Activated CD4-positive, alpha-beta T cell treated with anti-CD3 and anti-CD28 coated beads, Interleukin-10, Interleukin-2, amounts not matched to agents 100 ng/mL and 50 ng/mL, durations not matched to agents 16 hours and 8 hours (primary cell): ENCODE measurements at places on chromosomes 12 and 14.

DNA sequence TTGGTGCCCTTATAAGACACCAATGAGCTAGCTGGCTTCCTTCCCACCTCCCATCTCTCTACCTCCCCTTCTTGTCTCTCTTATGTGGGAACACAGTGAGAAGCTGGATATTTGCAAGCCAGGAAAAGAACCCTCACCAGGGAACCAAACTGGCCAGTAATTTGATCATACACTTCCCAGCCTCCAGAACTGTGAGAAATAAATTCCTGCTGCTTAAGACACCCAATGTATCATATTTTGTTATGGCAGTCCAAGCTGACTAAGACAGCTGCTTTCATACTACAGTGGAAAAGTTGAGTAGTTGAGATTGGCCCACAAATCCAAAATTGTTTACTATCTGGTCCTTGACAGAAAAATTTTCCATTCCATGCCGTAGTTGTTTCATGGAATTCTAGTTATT, 269.0 kb downstream of the KCNH5 start:
- DNase-seq, result no peak

GRCh38 chr12:6238875-6239274, 38.7 kb downstream of the CD9 start:
- no peak for DNase-seq

- no peak for DNase-seq
Observed at GRCh38 chr12:67802731-67803130, 154.2 kb downstream of the DYRK2 start.

- DNase-seq, result no peak
Observed at GRCh38 chr14:95136631-95137030, 20.7 kb downstream of the DICER1 start.

DNA sequence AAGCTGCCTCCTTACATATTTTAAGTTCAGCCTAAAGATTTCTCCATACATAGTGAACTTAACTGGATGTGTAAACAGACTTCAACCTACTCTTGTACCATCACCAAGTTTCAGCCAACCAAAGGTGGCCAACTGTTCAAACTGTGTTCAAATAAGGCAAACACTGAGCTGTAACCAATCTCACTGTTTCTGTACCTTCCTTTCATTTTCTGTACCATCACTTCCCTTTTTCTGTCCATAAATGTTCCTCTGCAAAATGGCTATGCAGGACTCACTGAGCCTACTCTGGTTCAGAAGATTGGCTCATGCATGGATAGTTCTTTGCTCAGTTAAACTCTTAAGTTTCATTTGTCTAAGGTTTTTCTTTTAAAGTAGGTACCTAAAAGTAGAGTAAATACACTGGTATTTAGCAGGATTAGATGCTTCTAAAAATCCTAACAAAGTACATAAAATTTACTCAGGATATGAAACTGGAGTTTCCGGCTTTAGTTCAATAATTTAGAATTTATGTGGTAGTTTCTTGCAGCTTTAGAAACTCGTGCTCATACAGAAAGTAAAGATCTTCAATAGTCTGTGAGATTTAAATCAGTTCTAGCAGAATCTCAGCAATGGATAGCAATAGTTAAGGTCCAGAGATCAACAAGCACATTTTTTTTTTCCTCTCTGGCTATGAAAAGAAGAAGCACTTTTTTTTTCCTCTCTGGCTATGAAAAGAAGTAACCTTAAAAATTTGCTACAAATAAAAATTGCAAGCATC, 282.0 kb upstream of the PPFIA2 start:
- DNase-seq, result no peak

- no peak for DNase-seq
Observed at GRCh38 chr12:62832558-62832957, 102.4 kb downstream of the PPM1H start.

DNA sequence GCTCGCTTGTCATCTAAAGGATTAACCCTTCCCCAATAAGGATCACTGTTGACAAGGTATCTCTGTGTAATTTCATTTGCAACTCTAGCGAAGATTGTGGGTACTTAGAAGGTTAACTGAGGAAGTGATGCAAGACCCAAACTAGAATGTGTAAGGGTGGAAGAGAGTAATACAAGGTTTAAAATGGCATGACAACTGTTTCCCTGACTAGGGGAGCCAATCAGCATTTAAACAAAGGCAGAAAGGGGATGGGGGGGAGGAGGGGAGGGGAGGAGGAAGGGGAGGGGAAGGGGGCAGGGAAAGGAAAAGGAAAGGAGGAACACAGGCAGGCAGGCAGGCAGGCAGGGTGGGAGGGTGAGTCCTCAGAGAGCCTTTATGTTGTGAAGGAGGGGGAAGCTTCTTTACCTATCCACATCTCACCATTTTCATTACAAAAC, 31.1 kb downstream of the NRDE2 start:
- DNase-seq, result no peak

DNA sequence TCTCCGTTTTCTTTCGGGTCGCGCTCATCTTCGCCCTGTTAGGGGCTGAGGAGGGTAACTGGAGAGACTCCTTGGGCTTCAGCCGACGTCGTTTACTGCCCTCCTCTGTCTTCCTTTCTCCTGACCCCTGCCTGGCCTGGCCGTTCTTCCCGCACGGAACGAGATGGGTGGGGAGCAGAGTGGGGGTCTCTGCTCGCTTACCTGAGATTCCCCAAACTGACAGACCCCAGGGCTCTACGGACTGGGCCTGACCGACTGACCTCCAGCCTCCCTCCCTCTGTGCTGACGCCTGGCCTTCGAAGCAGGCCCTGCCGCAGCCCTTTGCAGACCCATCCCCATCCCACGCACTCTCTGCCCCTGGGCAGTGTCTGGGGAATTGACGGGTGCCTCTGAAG, 439 bp downstream of the GOLGA5 start:
- DNase-seq, result no peak

- no peak for DNase-seq
Observed at GRCh38 chr14:102726191-102726949, 50.9 kb upstream of the TRAF3 start.

- DNase-seq, result no peak
Observed at GRCh38 chr12:66289485-66289884, 12.8 kb upstream of the HELB start.

- no peak for DNase-seq
Observed at GRCh38 chr14:92644171-92644969, 104.1 kb downstream of the LGMN start.

DNA sequence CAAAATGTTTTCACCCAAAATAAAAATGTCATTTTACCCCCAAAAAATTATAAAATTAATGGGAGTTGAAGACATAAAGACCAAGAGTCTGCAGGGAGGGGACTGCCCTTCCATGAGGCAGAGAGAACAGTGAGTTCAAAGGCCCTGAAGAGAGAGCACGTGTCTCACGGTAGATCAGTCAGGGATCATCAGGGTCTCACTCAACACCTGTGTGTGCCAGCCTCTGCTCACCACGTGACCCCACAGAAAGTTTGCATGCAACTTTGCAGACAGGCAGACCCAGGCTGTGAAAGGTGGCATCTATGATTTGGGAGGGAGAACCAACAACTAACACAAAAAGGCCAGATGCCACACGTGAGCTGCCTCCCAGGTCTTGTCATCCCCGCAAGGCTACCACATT, 33.1 kb downstream of the CLMN start:
- no peak for DNase-seq

- no peak for DNase-seq
Observed at GRCh38 chr12:57027011-57027804, 10.9 kb upstream of the TAC3 start.

DNA sequence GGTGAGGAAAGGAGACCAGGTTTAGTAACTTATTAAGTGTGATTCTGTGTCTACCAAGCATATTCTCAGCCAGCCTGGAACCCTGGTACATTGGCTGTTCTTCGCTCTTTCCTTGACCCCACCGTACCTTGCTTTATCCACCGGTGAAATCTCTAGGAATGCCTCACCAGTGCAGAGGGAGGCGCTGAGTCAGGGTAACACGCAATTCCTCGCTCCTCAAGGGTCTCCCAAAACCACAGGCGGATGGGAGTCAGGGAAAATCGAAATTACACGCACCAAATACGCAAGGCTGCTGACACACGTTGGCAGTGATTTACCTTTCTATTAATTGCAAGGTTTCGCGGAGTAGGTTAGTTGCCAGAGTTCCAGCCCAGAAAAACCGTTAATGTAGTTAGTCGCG, 845 bp downstream of the L3HYPDH start:
- no peak for DNase-seq

DNA sequence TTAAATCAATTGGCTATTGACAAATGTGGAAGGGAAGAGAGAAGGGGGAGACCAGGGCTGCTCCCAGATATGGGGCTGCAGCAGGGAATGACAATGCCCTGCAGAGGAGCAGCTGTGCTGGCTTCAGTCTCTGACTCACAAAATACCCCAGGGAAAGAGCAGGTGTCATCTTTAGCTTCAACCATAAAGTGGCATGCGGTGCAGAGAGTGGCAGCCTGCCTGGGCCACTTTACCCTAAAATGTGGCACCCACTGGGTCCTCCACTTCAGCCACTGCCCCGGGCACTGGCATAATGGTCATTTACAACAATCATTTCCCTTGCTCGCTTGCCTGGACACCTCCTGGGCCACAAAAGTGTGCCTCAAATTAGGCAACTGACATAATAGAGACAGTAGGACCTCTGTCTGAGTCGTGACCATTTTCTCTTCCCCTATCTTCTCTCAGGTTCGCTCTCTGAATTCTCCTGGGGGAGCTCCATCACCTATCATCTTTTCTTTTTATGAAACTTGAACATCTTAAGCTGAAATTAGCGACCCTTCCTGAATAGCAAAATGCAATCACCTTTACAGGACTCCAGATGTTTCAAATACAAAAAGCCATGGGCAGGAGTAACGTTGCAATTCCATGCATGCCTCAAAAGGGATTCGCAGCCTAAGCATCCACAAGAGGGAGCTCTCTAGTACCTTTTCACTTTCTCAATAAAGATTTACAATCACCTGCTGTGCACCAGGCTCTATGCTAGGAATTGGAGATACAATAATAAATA, 179.9 kb upstream of the ATF7IP start:
- DNase-seq, result peak; percentile 32

GRCh38 chr14:69711477-69711876, 55.5 kb upstream of the SRSF5 start:
- DNase-seq, result no peak

DNA sequence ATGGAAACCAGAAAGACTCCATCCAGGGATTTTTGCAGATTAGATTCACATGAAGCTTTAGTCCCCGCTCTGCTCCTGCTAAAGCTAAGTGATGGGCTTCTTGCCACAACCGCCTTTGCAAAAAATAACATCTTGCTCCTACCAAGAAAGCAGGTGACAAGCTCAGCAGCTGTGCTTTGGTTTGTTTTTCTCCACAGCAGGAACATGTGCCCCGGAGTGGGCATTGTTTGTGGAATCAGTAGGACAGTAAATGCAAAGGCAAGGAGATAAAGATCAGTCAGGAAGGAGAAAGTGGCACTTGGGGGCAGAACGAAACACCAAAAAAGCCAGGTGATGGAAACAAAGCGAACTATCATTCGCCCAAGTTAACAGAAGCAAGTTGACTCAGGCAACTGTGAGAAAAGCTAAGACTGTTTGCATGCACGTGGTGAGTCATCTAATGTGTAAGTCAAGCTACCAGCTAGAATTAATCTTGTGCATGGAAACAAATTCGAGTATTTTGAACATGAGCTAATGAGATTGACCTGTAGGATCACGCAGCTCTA, 165.5 kb upstream of the PLXNC1 start:
- peak; percentile 58 for DNase-seq
